ENCODE measurements at places on chromosomes 7 and 10. TPM values are rescaled to one million over a fixed set of nuclear protein-coding genes. Genes with fewer than 3 reads are reported as not detected.
A peak's percentile ranks its signal among the peaks of the same experiment; 100 is the strongest.

- no peak for DNase-seq
Measured at GRCh38 chr7:10646194-10646593, 327.5 kb upstream of the PHF14 start.

The ZNF804B gene
- polyA plus RNA-seq, result 0.17 TPM

DNA sequence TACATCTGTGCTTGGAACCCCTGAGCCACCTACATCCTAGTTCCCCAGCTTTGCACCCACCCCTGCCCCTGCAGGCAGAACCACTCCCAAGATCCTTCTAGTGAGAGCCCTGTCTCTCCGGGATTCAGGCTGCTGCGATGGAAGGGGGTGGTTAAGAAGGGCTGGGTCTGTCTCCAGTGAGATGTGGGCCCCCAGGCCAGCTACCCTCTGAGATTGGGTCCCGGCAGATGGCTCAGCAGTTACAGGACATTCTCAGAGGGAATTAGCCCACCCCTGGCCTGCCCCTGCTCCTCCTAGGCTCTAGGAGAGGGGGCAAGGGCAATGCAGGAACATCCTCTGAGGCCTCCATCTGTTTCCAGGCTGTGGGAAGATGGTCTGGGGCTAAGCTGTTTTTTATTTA lies 27.7 kb downstream of the SLC29A3 start:
- no peak for DNase-seq

DNA sequence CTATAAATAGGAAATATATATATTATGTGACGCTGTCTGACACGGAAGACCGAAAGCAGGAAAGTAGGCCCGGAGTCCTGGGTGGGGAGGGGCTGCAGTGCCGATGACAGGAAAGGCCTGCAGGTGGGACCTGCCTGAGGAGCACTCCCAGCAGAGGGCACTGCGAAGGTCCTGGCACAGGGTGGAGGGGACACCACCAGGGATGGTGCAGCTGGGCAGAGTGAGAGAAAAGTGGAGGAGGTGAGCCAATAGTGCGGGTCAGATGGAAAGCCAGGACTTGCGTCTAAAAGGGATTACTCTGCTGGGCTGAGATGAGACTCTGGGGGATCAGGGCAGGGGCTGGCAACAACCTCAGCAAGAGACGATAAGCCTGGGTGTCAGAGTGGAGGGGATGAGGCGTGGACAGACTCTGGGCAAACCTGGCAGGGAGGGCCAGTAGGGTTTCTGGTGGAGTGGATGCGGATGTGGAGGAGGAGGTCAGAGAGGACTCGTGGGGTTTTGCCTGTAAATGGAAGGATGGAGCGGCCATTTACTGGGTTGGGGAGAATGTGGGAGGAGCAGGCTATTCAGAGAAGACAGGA lies 118.2 kb upstream of the ZNF746 start:
- no peak for DNase-seq

- no peak for DNase-seq
Measured at GRCh38 chr10:93072225-93072712, 1.4 kb upstream of the CYP26A1 start.

The GPNMB gene
- polyA plus RNA-seq, result 11.1 TPM

- DNase-seq, result no peak
Measured at GRCh38 chr10:16440396-16441133, 3.8 kb downstream of the PTER start.

GRCh38 chr10:1047937-1048336 lies 982 bp downstream of the IDI1 start:
- no peak for DNase-seq

DNA sequence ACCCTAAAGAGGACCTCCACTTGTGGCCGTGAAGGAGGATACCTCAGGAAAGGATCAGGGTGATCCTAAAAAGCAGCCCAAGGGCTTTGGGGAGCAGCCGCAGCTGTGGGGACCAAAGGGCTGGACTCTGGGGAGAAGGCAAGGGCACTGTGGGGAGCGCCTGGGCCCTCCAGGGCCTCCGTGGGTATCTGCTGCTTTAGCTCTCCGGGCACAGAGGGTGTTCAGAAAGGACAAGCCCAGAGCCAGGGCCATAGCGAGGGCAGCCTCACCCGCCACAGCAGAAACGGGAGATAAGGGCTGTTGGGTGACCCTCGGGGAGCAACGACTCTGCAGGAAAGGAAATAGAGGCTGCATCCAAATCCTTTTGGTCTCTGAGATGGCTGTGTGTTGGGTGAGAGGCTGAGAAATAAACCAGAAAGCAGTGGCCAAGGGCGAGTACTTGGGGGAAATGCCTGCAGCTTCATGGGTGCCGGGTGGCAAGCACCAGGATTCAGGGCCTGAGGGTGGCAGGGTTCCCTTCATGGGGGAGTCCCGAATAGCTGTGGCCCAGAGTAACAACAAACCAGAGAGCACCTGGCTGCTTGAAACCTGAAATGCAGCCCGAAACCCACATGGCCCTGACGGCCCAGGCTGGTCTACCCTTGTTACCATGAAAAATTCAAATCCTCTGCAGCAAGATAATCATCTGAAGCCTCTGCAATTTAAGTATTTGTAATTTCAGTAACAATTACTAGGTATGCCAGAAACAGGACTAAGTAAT lies 95.2 kb downstream of the VIPR2 start:
- no peak for DNase-seq

GRCh38 chr7:37070471-37070870 lies 346.2 kb upstream of the AOAH start:
- DNase-seq, result no peak

DNA sequence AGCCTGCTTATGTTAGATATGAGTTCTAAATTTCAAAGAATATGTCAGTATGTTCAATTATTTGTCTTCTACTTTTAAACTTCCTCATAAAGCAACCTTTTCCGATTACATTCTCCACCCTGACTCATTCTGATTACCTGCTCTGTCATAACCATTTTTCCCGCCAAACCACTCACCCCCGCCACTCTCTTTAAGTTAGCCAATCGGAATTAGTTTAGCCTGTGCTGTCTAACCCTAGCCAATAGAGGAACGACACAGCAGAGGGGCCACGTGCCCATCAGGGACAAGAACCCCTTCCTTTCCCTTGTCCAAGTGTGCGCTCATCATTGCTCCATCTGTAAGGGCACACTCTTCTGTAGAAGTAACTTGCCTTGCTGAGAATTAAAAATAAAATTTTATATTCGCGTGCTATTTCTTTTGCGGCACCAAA lies 91.4 kb downstream of the CCDC71L start:
- no peak for DNase-seq

GRCh38 chr7:70775570-70776156 lies 356.3 kb upstream of the GALNT17 start:
- no peak for DNase-seq

- no peak for DNase-seq
Measured at GRCh38 chr7:137342265-137342664, 1.3 kb downstream of the PTN start.

GRCh38 chr7:2438186-2438585 lies 34.8 kb downstream of the CHST12 start:
- DNase-seq, result no peak

The OR6V1 gene
- not detected for polyA plus RNA-seq

DNA sequence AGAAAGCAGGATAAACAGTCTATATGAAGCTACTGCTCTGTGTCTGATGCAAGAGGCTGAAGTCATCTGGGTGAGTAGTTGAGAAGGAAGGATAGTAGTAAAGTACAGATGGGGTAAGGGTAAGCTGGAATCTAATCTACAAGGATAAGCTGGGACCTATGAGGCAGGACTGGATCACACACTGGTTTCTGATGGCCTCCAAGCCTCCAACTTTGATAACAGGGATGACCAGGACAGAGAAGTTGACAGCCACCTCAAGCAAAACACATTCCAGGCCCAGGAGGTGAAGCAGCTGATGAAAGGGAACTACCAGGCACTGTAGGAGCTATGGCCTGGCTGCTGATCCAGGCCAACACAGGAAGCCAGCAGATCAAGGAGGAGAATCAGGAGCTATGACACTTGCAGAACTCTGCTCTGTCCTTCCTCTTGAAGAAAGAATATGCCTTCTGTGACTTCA lies 278.1 kb upstream of the TMEM229A start:
- no peak for DNase-seq

The PRKAG2 gene
- polyA plus RNA-seq, result 26.3 TPM

DNA sequence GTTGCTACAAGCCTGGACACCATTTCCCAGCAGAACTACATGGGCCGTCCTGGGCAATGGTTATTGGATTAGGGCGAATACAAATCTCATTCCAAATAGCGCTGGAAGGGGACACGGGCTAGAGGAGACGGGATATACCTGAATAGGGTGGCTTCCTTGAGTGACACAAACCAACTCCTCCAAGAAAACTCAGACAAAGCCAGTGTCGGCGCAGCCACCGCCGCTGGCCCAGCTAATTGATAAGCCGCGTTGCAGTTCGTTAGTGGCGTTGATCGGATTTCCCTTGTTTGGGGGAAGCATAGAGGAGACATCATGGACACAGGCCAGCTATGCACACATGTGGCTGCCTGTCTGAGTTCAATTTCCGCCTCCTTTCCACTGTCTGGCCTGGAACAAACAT lies 55.7 kb downstream of the EBF3 start:
- no peak for DNase-seq

- DNase-seq, result no peak
Measured at GRCh38 chr10:78642269-78642816, 426.4 kb upstream of the ZMIZ1 start.

DNA sequence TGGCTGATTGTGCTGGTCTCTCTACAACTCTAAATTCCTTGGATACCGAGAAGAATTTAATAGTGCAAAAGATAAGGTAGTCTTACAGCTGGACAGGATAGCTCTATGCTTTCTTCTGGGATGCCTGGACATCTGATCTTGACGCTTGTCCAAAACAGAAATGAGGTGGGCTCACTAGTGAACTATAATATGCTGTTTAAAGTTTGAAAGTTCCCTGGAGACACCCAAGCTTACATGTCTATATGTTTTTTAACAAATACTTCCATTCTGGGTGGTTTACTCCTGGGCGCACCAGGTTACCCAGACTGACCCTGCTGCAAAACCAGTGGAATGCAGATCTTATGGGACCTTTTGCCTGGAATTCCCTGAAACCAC lies 702.1 kb upstream of the COBL start:
- DNase-seq, result no peak

DNA sequence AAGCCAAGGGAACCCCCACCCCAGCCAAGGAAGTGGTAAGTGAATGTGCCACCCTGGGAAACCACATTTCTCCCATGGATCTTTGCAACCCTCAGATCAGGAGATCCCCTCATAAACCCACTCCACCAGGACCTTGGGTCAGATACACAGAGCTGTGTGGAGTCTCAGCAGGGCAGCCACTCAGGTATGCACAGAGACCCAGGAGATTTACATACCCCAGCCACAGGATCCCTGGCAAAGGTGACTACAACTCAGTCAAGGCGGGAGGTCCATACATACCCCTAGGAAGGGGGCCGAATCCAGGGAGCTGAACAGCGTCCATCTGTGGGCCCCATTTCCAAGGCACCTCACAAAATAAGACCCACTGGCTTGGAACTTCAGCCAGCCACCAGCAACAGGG lies 293.4 kb downstream of the CTNNA3 start:
- no peak for DNase-seq

GRCh38 chr7:107836237-107837144 lies 33.5 kb upstream of the SLC26A3 start:
- no peak for DNase-seq

DNA sequence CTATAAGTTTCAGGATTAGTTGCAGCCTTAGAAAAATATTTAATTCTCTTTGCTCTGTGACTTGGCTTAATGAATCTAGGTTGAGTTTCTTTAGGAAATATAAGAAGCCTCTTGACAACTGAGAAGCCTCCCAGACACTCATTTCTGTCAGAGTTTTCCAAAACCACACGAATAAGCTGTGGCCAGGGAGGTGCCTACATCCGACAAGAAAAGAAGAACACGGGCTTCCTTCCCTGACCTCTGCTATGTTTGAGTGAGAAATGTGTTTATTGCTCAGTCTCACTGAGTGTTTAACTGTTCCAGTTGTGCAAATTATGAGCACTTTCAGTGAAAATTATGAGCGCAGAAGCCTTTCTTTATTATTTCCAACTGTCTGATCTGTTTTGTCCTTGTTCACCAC lies 105.0 kb downstream of the TRIL start:
- DNase-seq, result no peak

- no peak for DNase-seq
Measured at GRCh38 chr7:90411510-90411909, 8.2 kb downstream of the CLDN12 start.

GRCh38 chr7:130095812-130096211 lies 25.5 kb downstream of the KLHDC10 start:
- no peak for DNase-seq

The DNAH11 gene
- 3.3 TPM for polyA plus RNA-seq

- DNase-seq, result no peak
Measured at GRCh38 chr10:36608866-36609265, 516.5 kb upstream of the ANKRD30A start.

- DNase-seq, result peak; percentile 83
Measured at GRCh38 chr10:90911133-90912051, 9.5 kb downstream of the ANKRD1 start.

DNA sequence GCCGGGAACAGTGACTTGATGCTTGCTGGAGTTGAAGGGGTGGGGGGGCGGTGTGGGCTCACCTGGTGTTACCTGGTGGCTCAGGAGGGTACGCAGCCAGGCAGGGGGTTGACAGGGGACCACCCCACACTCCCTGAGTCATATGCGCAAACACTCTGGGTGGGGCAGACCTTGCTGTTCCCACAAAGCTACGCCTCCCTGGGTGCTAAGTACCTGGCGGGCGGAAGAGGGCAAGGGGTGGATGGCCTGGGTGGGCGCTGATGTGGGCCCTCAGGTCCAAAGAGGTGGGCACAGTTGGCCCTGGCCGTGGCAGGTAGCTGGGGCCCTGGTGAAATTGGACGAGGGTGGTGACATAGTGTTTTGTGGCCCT lies 13.9 kb downstream of the STX1A start:
- DNase-seq, result no peak

The SERPINE1 gene
- 1.3 TPM for polyA plus RNA-seq

DNA sequence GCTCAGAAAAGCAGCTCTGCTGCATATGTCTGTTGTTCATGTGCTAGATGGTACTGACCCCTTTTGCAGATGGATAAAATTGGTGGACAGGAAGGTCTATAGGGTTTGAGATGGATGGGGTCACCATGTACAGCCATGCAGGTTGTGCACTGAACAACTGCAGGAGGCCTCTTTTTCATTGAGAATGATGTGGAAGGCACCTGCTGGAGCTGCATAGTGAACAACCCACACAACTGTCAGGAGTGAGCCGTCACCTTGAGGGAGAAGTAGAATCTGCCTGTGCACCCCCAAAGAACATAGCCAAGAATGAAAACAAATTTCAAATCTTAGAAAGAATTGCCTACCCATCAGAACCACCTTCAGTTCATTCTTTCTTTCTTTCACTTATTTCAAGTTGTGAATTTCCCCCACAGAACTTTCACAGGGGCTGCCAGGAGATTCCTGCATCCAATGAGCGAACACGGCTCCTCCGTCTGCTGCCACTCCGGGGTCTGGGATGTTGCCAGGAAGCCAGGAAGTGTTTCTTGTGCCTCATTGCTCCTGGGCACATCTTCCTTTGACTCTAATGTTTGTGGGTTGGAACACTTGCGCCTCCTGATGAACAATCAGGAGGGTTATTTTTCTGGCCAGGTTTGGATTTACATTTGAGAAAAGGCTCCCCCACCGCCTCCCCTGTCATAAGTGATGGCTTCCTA lies 53.7 kb upstream of the DOCK1 start:
- no peak for DNase-seq
